ENCODE measurements at places on chromosomes 1 and 21.

- no peak for DNase-seq
Measured at GRCh38 chr1:72122099-72122880, 160.0 kb downstream of the NEGR1 start.

DNA sequence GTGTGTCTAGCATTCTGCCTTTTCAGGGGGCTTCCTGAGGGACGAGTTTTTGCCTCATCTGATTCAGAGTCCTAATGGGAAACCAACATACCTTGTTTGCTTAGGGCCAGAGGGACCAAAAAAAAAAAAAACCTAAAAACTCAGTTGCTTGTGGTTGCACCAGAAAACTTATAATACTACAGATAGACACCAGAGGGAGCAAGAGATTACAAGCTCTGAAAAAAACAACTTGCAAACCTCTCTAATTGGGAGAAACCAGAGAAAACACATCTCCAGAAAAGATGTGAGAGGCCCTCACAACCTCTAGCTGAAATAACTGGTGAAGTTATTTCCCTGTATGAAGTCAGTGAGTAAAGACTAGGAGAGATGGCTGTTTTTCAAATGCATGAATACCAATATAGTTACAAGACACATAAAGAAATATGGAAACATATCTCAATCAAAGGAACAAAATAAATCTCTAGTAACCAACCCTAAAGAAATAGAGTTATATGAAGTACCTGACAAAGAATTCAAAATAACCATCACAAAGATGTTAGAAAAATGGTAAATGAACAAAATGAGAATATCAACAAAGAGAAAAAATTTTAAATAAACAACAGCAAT, 233.7 kb upstream of the NFIA start:
- DNase-seq, result no peak

DNA sequence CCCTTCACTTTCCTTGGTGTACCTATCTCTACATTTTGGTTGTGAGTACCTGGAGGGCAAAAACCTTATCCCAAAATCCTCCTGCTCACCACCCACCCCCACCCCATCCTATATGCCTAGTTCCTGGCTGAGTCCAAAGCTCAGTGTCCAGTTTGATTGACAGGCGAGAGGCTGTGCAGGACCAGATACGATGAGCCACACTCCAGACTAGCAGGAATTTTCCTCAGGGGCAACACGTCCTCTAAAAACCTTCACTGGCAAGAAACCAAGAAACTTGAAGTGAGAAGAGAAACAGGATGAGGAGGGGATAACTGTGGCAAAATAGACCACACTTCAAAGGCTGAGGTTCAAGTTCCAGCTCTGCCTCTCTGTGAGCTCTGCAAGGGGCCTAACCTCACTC, 1.1 kb upstream of the SLAMF8 start:
- DNase-seq, result no peak

DNA sequence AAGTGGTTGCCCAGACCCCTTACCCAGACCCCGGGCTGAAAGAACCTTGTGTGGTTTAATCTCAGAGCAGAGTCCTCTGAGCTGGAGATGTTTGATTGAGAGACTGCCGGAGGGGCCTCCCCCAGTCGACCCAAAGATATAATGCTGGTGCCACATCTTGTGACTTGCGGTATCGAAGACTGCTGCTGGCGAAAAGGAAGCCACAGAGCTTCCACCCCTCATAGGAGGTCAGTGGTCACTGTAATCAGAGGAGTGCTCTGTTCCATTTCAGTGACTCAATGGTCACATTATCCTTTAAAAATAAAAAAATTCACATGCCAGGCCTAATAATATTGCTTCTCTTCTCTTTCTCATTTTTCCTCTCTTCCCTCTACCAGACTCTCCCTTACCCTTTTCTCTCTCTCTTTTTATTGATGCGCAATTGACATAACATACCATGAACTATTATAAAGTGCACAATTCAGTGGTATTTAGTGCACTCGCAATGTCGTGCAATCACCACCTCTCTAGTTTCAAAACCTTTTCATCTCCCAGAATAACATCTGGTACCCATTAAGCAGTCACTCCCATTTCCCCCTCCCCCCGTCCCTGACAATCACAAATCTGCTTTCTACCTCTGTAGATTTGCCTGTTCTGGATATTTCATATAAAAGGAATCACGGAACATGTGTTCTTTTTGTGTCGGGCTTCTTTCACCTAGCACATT, 52.6 kb upstream of the LYST start:
- DNase-seq, result no peak

GRCh38 chr1:17689011-17689410, 66.1 kb upstream of the ACTL8 start:
- DNase-seq, result no peak

GRCh38 chr1:204623894-204624361, 61.6 kb downstream of the LRRN2 start:
- no peak for DNase-seq

DNA sequence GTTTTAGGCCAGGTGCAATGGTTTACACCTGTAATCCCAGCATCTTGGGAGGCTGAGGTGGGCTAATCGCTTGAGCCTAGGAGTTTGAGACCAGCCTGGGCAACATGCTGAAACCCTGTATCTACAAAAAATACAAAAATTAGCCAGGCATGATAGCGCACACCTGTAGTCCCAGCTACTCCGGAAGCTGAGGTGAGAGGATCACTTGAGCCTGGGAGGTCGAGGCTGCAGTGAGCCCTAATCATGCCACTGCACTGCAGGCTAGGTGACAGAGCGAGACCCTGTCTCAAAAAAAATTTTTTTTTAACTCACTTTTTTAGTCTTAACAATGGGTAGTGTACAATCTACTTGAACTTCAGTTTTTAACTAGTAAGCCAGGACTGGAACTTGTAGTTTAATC, 137.5 kb downstream of the HS2ST1 start:
- DNase-seq, result no peak

DNA sequence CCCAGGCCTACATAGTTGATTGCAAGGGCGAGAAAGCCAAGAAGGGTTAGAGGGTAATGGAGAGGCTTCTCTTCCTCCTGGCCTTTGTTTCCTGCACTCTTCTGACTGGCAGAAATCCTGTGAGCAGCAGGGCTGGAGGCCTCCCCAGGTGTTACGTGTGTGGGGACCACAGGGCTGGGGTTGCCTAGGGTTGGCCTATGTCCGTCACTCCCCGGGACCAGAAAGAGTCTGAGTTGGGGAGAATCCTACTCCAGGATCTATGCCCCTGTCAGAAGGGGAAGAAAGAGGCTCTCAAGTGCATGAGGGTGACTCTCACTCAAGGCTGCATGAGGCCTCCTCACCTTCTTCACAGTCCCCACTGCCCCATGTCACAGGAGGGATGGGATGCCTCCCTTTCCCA, 38.5 kb downstream of the IGFN1 start:
- DNase-seq, result no peak

DNA sequence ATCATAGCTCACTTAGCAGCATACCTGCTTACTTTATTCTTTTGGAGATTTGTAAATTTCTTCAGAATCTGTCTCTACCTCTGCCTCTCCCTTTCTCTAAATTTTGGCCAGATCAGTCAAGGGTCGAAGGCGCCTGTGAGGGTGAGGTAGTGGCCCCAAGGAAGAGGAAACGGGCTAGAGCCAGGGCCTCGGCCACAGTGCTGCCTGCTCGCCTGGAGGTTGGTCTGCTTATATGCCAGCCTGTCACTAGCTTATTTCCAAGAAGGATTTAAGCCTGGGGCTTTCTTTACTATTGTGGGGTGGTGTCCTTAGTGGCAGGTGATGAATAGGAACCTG, 19.6 kb downstream of the PEX14 start:
- DNase-seq, result no peak

GRCh38 chr1:199182186-199182843, 543.5 kb downstream of the PTPRC start:
- DNase-seq, result no peak

GRCh38 chr1:219724440-219724839, 111.5 kb upstream of the ZC3H11B start:
- DNase-seq, result no peak

DNA sequence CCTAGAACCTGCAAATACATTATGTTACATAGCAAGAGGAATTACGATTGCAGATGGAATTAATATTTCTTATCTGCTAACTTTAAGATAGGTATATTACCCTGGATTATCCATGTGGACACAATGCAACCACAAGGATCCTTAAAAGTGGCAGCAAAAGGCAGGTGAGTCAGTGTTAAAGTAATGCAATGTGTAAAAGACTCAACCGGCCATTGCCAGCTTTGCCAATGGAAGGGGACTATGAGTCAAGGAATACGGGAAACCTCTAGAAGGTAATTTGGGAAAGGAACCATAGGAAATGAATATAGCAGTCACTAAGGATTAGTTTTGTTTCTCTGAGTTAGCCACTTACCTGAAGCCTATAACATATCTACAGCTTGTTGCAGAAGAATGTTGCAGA, 692.1 kb upstream of the ZP4 start:
- no peak for DNase-seq

GRCh38 chr1:35574125-35574654, 1.1 kb downstream of the TFAP2E start:
- no peak for DNase-seq

- DNase-seq, result no peak
Measured at GRCh38 chr1:11568687-11569086, 85.5 kb downstream of the FBXO2 start.

DNA sequence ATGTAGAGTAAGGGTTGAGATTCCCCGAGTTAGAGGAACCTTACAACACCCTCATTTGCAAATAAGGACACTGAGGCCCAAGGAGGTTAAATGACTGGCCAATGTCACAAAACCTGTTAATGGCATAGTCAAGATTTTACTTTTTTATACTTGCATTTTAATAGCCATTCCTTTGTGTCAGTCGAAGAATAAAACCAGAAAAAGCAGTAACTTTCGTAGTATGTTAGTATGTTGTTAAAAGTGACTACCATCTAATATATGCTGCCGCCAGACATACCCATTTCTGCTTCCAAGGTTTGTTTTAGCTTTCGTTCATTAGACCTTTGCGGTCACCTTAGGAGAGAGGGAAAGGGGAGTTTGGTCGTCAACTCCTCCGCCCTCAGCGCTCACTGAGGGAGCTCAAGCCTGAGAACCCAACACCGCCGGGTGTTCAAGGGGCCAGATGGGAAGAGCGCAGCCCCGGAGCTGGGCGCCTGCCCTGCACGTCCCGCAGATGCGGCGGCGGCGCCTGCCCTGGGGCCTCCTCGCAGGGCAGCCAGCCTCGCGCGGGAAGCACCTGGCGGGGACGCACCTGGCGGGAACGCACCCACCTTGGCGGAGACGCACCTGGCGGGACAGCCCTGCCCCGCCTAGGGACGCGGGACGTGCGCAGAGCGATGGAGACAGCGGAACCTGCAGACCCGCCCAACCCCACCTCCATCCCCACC, 466 bp downstream of the VPS26C start:
- no peak for DNase-seq

- no peak for DNase-seq
Measured at GRCh38 chr1:247552231-247552630, 3.3 kb downstream of the GCSAML start.

DNA sequence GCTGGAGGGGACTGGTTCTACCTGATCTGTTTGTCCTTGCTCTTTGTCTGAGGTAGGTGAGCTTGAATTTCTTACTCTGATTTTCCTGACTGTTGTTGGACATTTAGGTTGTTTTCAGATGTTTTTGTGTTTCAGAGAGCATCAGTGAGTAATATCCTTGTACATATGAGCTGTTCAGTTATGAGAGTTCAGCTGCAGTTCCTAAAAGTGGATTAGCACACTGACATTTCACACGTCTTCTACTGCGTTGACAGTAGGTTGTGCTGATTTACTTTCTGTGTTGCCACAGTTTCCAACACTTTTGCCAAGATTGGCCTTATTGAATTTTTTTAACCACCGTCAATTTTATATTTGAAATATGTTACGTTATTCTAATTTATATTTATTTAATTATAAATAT, 27.7 kb downstream of the CXADR start:
- no peak for DNase-seq

DNA sequence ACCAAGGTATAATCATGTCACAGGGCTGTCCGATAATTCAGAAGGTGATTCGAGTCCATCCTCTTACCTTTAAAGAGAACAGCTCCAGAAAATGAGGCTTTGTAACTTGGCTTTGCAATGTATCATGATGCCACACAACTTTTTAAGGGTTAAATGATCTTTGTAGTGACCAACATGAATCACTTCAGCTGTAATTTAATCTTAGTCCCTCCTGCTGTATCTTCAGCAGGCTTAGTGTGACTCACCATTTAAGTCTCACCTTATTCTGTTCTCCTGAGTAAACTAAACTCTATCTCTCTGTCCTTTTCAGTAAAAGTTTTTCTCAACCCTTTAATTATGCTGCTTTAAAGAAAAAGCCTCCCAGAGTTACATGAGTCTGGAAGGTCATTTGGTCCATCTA, 1.9 kb upstream of the HIVEP3 start:
- no peak for DNase-seq

DNA sequence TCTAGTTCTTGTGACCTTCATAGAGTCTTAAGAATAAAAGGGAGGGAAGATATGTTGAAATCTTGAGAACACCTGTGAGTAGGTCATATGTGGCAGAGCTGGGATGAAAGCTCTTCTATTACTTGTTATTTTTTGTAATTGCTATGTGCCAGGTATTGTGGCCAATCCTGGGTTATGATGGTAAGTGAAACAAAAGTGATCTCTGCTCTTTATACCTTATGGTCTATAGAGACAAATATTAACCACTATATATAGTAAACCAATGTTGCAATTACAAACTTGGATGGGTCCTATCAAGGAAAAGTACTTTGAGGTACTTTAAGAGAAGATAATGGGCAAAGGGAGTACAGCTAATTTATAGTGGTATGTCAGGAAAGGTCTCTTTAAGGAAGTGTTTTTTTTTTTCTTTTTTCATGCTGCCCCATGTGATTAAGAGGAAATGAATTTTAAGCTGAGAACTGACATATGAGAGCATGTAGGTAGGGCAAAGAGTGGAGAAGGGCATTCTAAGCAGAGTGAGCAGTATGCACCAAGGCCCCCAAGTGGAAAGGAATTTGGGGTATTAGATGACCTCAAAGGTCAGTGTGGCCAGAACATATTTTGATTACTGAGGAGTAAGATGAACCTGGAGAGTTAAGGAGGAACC, 43.3 kb downstream of the POU2F1 start:
- no peak for DNase-seq

DNA sequence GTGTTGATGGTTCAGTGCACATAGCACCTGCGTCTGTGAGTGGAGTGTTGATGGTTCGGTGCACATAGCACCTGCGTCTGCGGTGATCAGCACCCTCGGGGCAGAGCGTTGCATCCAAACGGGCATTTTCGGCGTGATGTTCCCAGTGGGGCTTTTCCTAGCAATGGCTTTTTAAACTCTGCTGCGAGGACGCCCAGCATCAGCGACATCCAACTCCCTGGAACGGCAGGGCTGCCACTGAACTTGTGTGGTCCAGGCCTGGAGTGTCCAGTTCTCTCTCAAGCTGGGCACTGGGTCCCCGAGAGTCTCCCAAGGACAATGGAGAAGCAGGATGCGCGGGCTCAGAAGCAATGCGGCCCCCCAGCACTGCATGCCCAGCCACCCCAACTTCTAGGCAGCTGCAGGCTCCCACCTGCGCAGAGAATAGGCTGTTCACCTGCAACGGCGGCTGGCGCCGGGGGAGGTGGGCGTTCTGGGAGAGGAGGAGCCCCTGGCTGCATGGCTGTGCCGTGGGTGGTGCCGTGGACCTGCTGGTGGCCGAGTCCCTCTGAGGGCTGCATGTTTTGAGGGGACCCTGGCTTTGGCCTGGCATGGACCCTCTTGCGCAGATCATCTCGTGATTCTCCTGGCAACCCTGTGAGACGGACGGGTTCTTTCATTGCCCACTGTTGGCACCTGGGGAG, 10.1 kb upstream of the C1orf174 start:
- DNase-seq, result no peak

Measured in esophagus squamous epithelium (tissue), 5 donors.